ENCODE measurements at places on chromosomes 7 and 10. TPM values are rescaled to one million over a fixed set of nuclear protein-coding genes. Genes with fewer than 3 reads are reported as not detected.

The CALHM3 gene
- total RNA-seq: not detected

The HECW1 gene
- not detected for total RNA-seq

The GJD4 gene
- not detected for total RNA-seq

The NUDT13 gene
- total RNA-seq: 0.60 TPM

The DOCK4 gene
- 0.29 TPM for total RNA-seq

The LRRN3 gene
- 24.0 TPM for total RNA-seq

The RSU1 gene
- total RNA-seq: 49.1 TPM

The ODAD2 gene
- total RNA-seq: 0.10 TPM

The KNDC1 gene
- 1.2 TPM for total RNA-seq

The CCL24 gene
- total RNA-seq: not detected

The GIMAP2 gene
- total RNA-seq: 59.4 TPM

The KIN gene
- 16.7 TPM for total RNA-seq

The PTPRN2 gene
- total RNA-seq: 0.79 TPM

All from activated T-cell treated with anti-CD3 and anti-CD28 coated beads, Interleukin-2, amount 50 U/mL, for 72 hours (primary cell).